Aorta (tissue), 5 donors: ENCODE measurements at places on chromosomes 7 and 10. TPM values are rescaled to one million over a fixed set of nuclear protein-coding genes. Genes with fewer than 3 reads are reported as not detected.
A peak's percentile ranks its signal among the peaks of the same experiment; 100 is the strongest.

The PON1 gene
- total RNA-seq, result not detected

The KCP gene
- 6.1 TPM for total RNA-seq

The ALOX5 gene
- 25.3 TPM for total RNA-seq

The ATRNL1 gene
- 41.0 TPM for total RNA-seq

The ZNF398 gene
- total RNA-seq, result 12.4 TPM

The ELAPOR2 gene
- total RNA-seq, result 17.9 TPM

The INMT gene
- 83.0 TPM for total RNA-seq

The MEOX2 gene
- 35.9 TPM for total RNA-seq

The FAM25C gene
- total RNA-seq, result not detected

The BMI1 gene
- 55.9 TPM for total RNA-seq

The ELFN1 gene
- 1.2 TPM for total RNA-seq

GRCh38 chr7:16136896-16137295 lies 284.4 kb downstream of the CRPPA start:
- DNase-seq, result no peak

GRCh38 chr10:49593564-49593875 lies 16.6 kb upstream of the SLC18A3 start:
- no peak for DNase-seq

DNA sequence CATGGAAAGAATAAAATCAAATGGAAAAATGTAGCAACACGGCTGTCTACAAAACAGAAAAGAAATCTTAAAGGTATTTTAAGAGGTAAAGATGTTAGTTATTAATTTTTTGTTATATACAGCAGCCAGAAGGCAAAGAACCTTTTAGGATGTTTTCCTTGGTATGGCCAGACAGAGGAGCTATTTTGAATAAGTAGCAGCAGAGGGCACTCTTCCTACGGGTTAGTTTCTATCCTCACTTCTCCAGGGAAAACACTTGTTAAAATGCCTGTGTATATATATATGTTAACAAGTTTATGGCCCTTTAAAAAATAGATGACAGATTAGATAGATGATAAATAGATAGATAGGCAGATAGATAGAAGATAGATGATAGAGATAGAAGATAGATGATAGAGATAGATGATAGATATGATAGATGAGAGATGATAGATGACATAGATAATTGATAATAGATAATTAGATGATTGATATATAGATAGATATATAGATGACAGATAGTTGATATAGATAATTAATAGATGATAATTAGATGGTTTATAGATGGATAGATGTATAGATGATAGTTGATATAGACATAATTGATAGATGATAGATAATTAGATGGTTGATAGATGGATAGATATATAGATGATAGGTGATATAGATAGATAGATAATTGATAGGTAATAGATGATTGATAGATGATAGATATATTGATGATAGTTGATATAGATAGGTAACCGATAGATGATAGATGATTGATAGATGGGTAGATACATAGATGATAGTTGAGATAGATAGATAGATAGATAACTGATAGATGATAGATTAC lies 57.8 kb upstream of the WIPF3 start:
- DNase-seq, result no peak

DNA sequence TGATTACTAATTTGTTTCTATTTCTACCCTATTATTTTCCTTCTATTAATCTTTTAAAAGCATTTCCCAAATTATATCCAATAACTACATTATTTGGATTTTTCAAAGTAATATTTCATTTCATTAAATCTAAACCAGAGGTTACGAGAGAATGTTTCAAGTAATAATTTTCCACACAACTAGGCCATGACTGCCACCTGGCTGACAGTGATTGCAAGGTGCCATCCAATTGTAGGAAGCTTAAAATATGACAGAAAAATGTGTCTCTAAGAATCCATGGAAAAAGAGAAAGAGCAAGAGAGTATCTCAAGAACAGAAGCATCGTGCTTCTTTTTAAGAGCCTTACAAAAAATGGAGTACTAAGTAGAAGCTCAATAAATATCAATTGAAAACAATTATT lies 48.7 kb downstream of the TPK1 start:
- DNase-seq, result no peak

DNA sequence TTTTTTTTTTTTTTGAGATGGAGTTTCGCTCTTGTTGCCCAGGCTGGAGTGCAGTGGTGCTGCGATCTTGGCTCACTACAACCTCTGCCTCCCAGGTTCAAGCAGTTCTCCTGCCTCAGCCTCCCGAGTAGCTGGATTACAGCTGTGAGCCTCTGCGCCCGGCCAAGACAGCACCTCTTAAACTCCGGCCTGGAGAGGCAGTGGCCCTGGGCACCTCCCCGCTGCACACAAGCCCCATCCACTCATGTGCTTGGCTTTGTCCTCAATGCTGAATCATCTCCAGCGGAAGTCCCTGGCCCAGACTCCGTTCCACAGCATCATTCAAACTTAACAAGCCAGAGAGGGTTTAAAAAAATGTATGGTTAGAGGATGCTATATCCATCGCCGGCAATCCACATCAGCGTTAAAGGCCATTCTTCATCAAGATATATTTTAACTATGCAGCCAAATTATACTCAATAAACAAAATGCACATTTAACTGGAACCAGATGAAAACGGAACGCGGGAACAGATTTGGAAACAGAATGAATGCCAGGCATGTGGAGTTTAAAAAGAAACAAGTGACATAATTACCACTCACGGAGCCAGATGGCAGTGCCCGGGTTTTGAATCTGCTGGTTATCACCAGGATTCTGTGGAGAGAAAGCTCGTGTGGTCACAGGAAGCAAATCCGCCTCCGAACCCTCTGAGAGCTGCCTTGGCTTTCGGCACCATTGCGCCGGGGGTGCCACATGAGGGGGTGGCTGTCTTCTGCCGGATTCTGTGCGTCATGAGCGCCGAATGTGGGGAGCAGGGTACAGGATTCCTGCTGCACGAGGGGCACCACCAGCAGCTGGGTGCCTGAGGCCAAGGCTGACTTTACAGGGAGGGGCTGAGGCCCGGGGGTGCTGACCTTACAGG lies 45.6 kb upstream of the CFAP46 start:
- peak; percentile 85 for DNase-seq

DNA sequence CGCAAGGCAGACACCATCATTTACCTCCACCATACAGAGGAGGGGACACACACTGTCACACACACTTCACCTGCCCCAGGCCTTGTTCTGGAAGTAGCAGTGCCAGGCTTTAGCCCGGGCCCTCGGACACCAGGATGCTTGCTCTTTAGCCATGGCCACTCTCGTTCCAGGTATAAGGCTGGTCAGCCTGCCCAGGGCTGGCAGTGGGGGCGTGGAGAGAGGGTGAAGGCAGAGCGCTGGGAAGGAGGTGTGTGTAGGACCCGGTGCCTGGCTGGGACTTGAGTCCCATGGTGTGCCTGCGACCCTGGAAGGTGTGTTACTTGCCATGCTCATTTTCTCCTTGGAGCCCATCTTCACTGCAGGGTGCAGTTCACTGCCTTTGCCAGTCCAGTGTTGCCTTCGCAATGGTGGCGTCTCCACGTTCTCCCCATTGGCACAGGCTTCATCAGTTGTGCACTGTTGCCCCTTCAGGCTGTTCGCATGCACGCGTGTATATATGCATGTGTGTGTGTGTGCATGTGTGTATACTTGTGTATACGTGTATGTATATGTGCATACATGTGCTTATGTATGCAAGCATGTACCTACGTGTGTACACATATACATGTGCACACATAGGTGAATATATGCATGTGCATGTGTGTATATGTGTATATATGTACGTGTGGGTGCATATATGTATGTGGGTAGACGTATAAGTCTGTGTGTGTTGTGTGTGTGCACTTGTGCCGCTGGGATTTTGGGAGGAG lies 153.4 kb downstream of the CAMK1D start:
- no peak for DNase-seq

- DNase-seq, result no peak
Measured at GRCh38 chr7:138891446-138891810, 89.8 kb downstream of the KIAA1549 start.

DNA sequence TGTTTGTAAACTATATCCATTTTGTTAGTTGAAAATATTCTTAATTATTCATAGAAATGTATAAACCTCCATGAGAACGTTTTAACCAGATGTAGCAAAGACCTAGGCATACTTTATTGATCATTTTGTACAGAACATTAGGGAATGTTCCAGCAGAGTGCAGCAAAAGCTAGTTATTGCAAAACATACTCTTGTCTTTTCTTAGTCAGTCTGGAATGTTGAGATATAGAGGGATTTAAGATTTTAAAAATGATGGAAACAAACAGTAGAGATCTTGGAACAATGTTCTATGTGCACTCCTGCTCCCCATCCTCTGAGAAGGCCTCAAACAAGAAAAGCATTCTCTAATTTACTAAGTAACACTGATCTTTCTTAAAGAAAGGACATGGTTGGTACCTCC lies 292.1 kb downstream of the BBS9 start:
- no peak for DNase-seq

DNA sequence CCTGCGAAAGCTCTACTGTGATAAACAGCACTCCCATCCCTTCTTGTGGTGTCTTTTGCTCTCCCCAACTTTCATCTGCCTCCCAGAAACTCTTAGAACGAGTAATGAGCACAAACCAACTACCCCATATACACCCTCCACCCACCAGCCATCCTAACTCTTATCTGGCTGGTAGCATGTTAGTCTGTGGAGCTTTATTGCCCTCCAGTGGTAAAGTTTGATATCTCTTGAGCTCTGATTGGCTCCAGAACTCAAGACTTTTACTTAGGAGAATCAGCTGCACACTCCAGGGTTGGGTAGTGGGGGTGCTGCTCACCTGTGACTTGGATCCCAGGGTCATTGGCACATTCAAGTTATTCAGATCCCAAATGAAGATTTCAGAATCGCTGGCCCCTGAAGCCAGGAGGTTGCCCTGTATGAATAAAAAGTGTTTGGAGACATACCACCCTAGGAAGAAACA lies 10.9 kb downstream of the SEC31B start:
- no peak for DNase-seq

DNA sequence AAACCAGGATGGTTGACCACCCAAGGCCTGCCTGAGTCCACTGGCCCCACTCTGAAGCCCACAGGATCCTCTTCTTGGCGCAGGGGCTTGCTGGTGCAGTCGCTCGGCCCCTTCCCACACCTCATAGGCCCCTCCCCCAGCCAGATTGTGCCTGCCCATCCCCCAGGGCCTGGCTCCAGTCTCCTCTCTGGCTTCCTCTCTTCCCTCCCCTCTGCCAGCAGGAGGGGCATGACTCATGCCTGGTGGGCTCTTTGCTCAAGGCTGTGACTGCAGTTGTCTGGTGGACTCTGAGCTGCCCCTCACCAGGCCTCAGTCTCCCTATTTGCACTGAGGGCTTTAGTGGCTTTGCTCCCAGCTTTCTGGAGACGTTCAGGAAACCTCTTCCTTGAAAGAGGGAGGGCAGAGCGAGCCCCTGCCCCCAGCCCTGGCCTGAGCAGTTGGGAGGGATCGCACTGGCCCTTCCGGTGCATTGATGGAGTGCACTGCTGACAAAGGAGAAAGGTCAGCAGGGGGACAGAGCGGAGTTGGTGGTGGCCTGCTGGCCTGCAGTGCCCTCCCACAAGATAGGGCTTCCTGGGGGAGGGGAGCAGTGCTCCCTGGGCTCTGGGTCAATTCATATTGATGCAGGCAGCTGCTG lies 60.7 kb downstream of the ZMIZ1 start:
- DNase-seq, result peak; percentile 69

DNA sequence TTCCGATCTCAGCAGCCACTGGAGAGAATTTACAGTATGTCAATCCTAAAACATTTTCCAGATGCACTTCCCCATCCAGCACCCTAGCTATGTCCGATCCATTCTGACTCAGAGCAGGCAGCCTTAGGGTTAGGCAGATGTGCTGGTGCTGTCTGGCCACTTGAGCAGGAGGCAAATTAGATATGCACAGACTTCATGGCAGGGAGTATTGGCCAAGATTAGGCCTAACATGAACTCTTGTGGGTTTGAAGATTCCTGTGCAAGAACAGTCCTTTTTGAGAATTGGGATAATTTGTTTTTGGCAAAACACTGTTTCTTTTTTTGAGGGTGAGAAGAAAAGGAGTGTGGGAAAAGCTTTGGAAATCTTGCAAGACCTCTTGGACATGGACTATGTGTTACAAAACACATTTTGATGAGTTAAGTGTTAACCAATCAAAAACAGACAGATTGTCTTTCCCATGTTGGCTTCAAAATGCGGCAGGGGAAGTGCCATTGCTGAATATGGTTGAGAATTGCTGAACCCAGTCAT lies 218.6 kb upstream of the INHBA start:
- DNase-seq, result no peak

- DNase-seq, result no peak
Measured at GRCh38 chr7:96701258-96701657, 8.4 kb downstream of the SEM1 start.

DNA sequence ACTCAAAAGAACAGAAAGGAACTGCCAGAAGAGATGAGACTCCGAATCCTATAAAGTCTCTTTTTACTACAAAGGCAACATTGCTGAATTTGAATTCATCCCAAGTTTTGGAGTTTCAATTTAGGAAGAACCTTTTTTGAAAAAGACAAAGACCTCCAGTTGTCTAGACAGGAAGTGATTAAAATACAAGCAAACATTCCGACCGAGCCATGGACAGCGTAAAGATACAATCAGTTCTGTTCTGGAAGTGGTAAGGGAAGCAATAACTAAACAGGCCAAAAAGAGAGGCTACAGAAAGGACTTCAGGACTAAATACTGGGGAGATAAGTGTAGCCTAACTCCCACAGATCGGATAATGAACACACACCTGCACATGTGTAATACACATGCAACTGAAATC lies 101.0 kb downstream of the SMURF1 start:
- DNase-seq, result no peak

GRCh38 chr7:21092766-21093702 lies 306.3 kb upstream of the SP8 start:
- DNase-seq, result no peak

- no peak for DNase-seq
Measured at GRCh38 chr10:13604357-13605040, 17.7 kb downstream of the PRPF18 start.

DNA sequence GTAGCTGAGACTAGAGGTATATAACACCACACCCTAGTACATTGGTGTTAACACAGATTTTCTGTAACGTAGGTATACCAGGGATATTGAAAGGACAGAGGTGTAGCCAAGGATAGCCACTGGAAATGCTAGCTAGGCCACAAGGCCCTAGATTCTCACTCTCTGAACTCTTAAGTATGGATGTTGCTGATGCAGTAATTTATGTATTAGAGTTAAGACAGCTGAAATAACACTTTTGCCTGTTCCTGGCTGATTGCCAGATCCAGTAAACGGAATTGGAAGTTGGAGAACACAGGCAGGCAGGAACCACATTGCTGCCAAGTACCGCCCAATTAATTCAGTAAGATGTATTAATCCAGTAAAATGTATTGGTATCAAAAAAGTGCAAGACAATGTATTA lies 1.8 kb downstream of the CALU start:
- no peak for DNase-seq
